ENCODE measurements at places on chromosomes 12 and 14. TPM values are rescaled to one million over a fixed set of nuclear protein-coding genes. Genes with fewer than 3 reads are reported as not detected.

SMOC1 gene
- total RNA-seq: not detected

SPX gene
- 0.39 TPM for total RNA-seq

SYNDIG1L gene
- not detected for total RNA-seq

CLEC7A gene
- total RNA-seq: 0.67 TPM

STXBP6 gene
- 0.10 TPM for total RNA-seq

LRFN5 gene
- 0.95 TPM for total RNA-seq

BEGAIN gene
- total RNA-seq: not detected

GRCh38 chr12:123160801-123161487, 10.1 kb upstream of the PITPNM2 start:
- H3K4me3 ChIP-seq: no peak overlapping the region
- H3K27ac ChIP-seq: no peak overlapping the region
- DNase-seq: no peak
- no peaks in the 10 kb centered on the region for H3K4me1 ChIP-seq
- peaks cover 4% of the 10 kb centered on the region for H3K36me3 ChIP-seq
- no peaks in the 10 kb centered on the region for H3K27me3 ChIP-seq

- H3K4me3 ChIP-seq: no peak overlapping the region
- H3K4me1 ChIP-seq: peaks cover 12% of the 10 kb centered on the region
- no peak overlapping the region for H3K27ac ChIP-seq
- H3K36me3 ChIP-seq: no peaks in the 10 kb centered on the region
- no peak for DNase-seq
Measured at GRCh38 chr12:103169-103981, 36.8 kb downstream of the IQSEC3 start.

DNA sequence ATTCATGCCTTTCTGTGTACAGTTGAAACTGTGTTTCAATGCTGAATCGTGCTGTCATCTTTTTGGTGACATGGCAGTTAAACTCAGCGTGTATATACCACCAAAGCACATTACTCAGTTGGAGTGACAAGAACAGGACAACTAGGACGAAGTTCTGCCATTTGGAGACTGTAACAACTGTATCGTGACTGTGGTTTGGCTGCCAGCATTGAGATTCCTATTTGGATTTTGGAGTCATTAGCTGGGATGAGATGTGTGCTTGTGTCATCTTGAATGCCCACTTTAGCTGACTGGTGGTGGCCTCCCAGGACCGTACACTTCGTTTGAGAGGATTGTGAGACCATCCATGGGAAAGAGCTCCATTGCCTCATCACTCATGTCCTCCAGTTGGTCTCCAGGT, 42.9 kb downstream of the FBXL14 start:
- peaks cover 4% of the 10 kb centered on the region for H3K4me1 ChIP-seq
- no peaks in the 10 kb centered on the region for H3K36me3 ChIP-seq
- H3K4me3 ChIP-seq: no peak overlapping the region

- no peak overlapping the region for H3K27ac ChIP-seq
- H3K27me3 ChIP-seq: no peaks in the 10 kb centered on the region
- no peaks in the 10 kb centered on the region for H3K4me1 ChIP-seq
- H3K4me3 ChIP-seq: no peak overlapping the region
Measured at GRCh38 chr12:88113871-88114270, 28.0 kb downstream of the CEP290 start.

- no peaks in the 10 kb centered on the region for H3K4me1 ChIP-seq
- H3K27ac ChIP-seq: no peak overlapping the region
- peaks cover 5% of the 10 kb centered on the region for H3K36me3 ChIP-seq
- no peak for DNase-seq
Measured at GRCh38 chr14:59267046-59267445, 78.6 kb downstream of the DAAM1 start.

- H3K27ac ChIP-seq: no peak overlapping the region
- no peak overlapping the region for H3K4me3 ChIP-seq
- H3K4me1 ChIP-seq: no peaks in the 10 kb centered on the region
Measured at GRCh38 chr12:53589423-53589822, 36.8 kb downstream of the ATF7 start.

GRCh38 chr12:78981-79380, 12.4 kb downstream of the IQSEC3 start:
- H3K4me3 ChIP-seq: no peak overlapping the region
- H3K4me1 ChIP-seq: no peaks in the 10 kb centered on the region
- no peaks in the 10 kb centered on the region for H3K36me3 ChIP-seq
- DNase-seq: no peak
- H3K27ac ChIP-seq: no peak overlapping the region

DNA sequence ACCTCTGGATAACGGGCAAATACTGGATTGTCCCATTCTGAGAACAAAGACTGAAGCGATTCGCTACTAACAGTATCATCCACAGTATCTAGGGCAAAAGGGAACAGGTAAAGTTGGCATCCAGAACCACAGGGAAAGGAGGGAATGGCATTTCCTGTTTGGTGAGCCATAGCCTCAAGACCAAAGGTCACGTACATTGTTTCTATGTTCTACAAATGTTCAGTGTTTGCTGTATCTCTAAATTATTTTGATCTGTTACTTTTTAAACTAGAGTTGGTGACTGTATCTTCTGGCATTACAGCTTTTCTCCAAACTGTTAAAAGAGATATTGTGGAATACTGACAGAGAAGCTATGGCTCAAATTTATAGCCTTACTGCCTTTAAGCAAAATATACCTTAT, 9.7 kb downstream of the MLH3 start:
- no peak for DNase-seq
- no peak overlapping the region for H3K4me3 ChIP-seq
- no peaks in the 10 kb centered on the region for H3K4me1 ChIP-seq
- H3K27ac ChIP-seq: no peak overlapping the region
- peaks cover 2% of the 10 kb centered on the region for H3K36me3 ChIP-seq

- H3K27ac ChIP-seq: no peak overlapping the region
- DNase-seq: no peak
- no peaks in the 10 kb centered on the region for H3K27me3 ChIP-seq
- no peak overlapping the region for H3K4me3 ChIP-seq
Measured at GRCh38 chr14:75165586-75166391, 10.6 kb downstream of the TMED10 start.

DNA sequence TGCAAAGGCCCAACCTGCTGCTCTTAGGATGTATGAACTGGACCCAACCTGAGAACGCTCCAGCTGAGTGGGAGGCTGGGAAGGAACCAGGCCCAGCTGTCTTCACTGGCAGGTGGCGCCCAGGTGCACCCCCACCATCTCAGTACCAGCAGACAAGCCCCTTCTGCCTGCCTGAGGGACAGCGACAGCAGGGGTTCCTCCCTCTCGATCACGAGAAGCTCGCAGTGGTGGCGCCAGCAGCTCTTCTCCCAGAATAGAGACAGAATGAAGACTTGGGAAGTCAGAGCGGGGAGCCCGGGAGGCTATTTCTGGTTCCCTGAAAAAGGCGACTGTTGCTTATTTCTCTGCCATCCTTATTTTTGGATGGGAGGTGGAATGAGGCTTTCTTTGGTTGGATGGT, 46.5 kb downstream of the CHGA start:
- H3K27me3 ChIP-seq: no peaks in the 10 kb centered on the region
- no peak for DNase-seq
- H3K4me3 ChIP-seq: no peak overlapping the region

DNA sequence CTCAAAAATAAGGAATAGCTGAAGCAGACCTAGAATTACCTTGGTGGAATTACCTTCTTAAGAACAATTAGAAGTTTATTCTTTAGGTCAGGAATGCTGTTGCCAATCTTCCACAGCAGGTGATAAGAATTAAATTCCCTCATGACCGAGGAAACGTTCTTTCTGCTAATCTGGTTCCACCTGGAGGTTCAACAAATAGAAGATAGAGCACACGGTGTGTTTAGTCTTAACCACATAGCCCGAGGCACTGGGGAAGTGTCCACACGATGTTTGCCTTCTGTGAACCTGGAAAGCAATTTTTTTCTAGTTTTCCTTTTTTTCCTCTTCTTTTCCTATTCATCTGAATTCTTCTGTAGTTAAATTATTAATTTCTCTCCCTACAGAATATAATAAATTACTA, 906.9 kb downstream of the NRXN3 start:
- no peaks in the 10 kb centered on the region for H3K27me3 ChIP-seq
- DNase-seq: no peak
- no peak overlapping the region for H3K4me3 ChIP-seq

GRCh38 chr14:48333221-48333920, 658.0 kb upstream of the MDGA2 start:
- no peak for DNase-seq
- H3K27ac ChIP-seq: no peak overlapping the region
- H3K36me3 ChIP-seq: no peaks in the 10 kb centered on the region
- no peak overlapping the region for H3K4me3 ChIP-seq
- no peaks in the 10 kb centered on the region for H3K27me3 ChIP-seq

DNA sequence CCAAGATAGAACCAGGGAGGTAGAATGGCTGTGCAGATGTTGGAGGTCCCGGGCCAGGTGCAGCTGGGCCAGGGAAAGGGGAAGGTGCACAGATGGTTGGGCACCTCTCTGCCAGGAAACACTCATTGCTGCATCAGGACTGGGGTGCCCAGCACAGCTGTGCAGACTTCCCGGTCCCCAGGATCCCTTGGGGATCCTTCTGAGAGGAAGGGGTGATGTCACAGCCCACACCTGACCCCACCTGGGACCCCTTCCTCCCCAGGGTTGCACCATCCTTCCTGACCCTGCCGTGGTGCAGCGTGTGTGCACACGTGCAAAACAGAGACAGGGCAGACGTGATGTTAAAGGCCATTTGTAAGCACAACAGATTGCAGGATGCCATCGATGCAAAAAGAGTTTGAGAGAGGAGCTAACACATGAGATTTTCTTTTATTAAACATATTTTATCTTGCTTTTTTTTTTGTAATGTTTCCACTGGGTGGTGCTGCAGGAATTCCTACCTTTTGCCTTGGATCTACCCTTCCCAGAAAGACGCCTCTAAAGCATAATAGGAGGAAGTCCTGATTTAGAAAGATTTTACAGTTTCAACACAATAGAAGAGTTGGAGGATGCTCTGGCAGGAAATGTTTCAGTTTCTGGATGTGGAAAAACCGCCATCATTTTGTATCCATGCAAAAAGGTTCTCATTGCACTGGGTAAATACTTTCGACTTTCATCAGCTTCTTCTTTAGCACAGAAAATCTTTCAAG, 14.8 kb downstream of the ELK3 start:
- peaks cover 98% of the 10 kb centered on the region for H3K4me1 ChIP-seq
- DNase-seq: peak; percentile 81
- H3K4me3 ChIP-seq: no peak overlapping the region
- H3K27ac ChIP-seq: peak overlapping the region; percentile 68
- H3K36me3 ChIP-seq: peaks cover 3% of the 10 kb centered on the region

GRCh38 chr14:57884175-57884574, 18.3 kb upstream of the SLC35F4 start:
- DNase-seq: no peak
- H3K4me1 ChIP-seq: no peaks in the 10 kb centered on the region
- no peaks in the 10 kb centered on the region for H3K27me3 ChIP-seq
- H3K36me3 ChIP-seq: no peaks in the 10 kb centered on the region
- H3K27ac ChIP-seq: no peak overlapping the region

- no peaks in the 10 kb centered on the region for H3K36me3 ChIP-seq
- DNase-seq: no peak
- no peaks in the 10 kb centered on the region for H3K4me1 ChIP-seq
Measured at GRCh38 chr12:34306133-34306830, 284.0 kb downstream of the ALG10 start.

Data from B cell (primary cell).